ENCODE measurements at places on chromosomes 7 and 10. TPM values are rescaled to one million over a fixed set of nuclear protein-coding genes. Genes with fewer than 3 reads are reported as not detected.

Gene FAM25A
- total RNA-seq, result not detected

Gene INPP5F
- total RNA-seq, result 69.1 TPM

Gene CTTNBP2
- 19.7 TPM for total RNA-seq

Gene TMEM196
- total RNA-seq, result 9.7 TPM

Gene TEX47
- not detected for total RNA-seq

Gene ADAM12
- total RNA-seq, result 29.9 TPM

Gene NRG3
- 7.9 TPM for total RNA-seq

Gene HOXA3
- not detected for total RNA-seq

Gene HMX2
- not detected for total RNA-seq

Gene MEIG1
- not detected for total RNA-seq

Gene PIP
- total RNA-seq, result not detected

Gene POM121C
- total RNA-seq, result 34.8 TPM

Gene FAM25C
- not detected for total RNA-seq

Gene H2AZ2
- 221 TPM for total RNA-seq

Gene TET1
- 55.9 TPM for total RNA-seq

Gene ZNF25
- 34.6 TPM for total RNA-seq

Gene PRF1
- 0.71 TPM for total RNA-seq

Gene CDC14C
- total RNA-seq, result 0.22 TPM

Gene R3HCC1L
- total RNA-seq, result 34.1 TPM

Gene CISD1
- 14.3 TPM for total RNA-seq

Gene CYP17A1
- total RNA-seq, result 0.33 TPM

Gene COL28A1
- total RNA-seq, result 5.5 TPM

Gene OPALIN
- not detected for total RNA-seq

Gene MBLAC1
- 3.1 TPM for total RNA-seq

Gene HK1
- total RNA-seq, result 104 TPM

Gene FAM200A
- 21.8 TPM for total RNA-seq

Gene PAPOLB
- 1.5 TPM for total RNA-seq

Gene MMP21
- total RNA-seq, result 1.2 TPM

Gene MCMBP
- 62.0 TPM for total RNA-seq

Gene H2BK1
- total RNA-seq, result not detected

Gene HMX3
- 1.1 TPM for total RNA-seq

Gene SPDYE2B
- not detected for total RNA-seq

Gene LRRC4
- total RNA-seq, result 4.6 TPM

Gene GBX1
- not detected for total RNA-seq

Gene OGDH
- total RNA-seq, result 92.9 TPM

Gene NYAP1
- 6.0 TPM for total RNA-seq

Gene RBM20
- 2.7 TPM for total RNA-seq

Gene SMO
- total RNA-seq, result 53.9 TPM

Gene LRGUK
- total RNA-seq, result 8.3 TPM

Gene MALRD1
- total RNA-seq, result 6.2 TPM

Gene PLXDC2
- total RNA-seq, result 65.8 TPM

Gene ABCB8
- 23.3 TPM for total RNA-seq

Gene NPTX2
- 16.8 TPM for total RNA-seq

Gene ANKRD7
- 4.4 TPM for total RNA-seq

Gene ZNF804B
- total RNA-seq, result 6.3 TPM

Gene SMKR1
- 1.3 TPM for total RNA-seq

Gene TSPAN15
- 28.1 TPM for total RNA-seq

Gene AS3MT
- 15.9 TPM for total RNA-seq

Gene EBF3
- total RNA-seq, result 28.6 TPM

Gene IKZF1
- total RNA-seq, result 4.4 TPM

Gene OR9A2
- total RNA-seq, result not detected

All from camera-type eye (tissue), 1 donor.